ENCODE measurements at places on chromosomes 7 and 10. TPM values are rescaled to one million over a fixed set of nuclear protein-coding genes. Genes with fewer than 3 reads are reported as not detected.

GRCh38 chr7:75732016-75732521, 6.7 kb downstream of the HIP1 start:
- DNase-seq = no peak
- H3K4me1 ChIP-seq = peaks cover 5% of the 10 kb centered on the region
- H3K36me3 ChIP-seq = no peaks in the 10 kb centered on the region
- H3K27ac ChIP-seq = no peak overlapping the region

GRCh38 chr10:97518301-97519043, 19.7 kb downstream of the UBTD1 start:
- H3K4me1 ChIP-seq = peaks cover 6% of the 10 kb centered on the region
- DNase-seq = no peak
- H3K27me3 ChIP-seq = no peaks in the 10 kb centered on the region
- H3K27ac ChIP-seq = no peak overlapping the region

DNA sequence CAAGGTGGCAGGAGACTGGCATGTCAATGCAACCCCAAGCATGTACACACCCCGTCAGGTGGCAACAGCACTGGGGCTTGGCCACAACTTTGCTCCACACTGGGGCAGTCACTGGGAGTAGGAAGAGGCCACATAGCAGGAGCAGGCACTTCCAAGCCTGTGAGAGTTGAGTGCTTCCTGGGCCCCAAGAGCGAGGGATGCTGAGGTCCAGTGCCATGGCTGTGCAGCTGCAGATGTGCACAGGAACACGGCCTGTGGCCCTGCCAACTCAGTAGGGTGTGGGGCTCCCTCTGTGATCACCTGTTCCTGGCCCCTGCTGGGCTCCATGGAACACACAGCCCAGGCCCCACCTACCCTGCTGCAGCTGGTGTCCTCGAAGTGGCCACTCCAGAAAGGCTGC, 932.8 kb upstream of the SORCS1 start:
- H3K4me3 ChIP-seq = no peak overlapping the region
- no peaks in the 10 kb centered on the region for H3K36me3 ChIP-seq
- DNase-seq = no peak
- H3K27me3 ChIP-seq = no peaks in the 10 kb centered on the region

- no peaks in the 10 kb centered on the region for H3K27me3 ChIP-seq
- H3K4me3 ChIP-seq = no peak overlapping the region
- no peak overlapping the region for H3K27ac ChIP-seq
- no peaks in the 10 kb centered on the region for H3K36me3 ChIP-seq
- DNase-seq = no peak
These were observed 97.4 kb downstream of the DNAJB6 start for GRCh38 chr7:157434231-157434630.

Gene NPFFR1
- not detected for total RNA-seq
